Stimulated activated CD4-positive, alpha-beta T cell treated with anti-CD3 and anti-CD28 coated beads, TNF-alpha, amount 100 ng/mL, for 48 hours (primary cell): ENCODE measurements at places on chromosomes 4 and X.

GRCh38 chr4:182576601-182577289 lies 333.5 kb downstream of the TENM3 start:
- no peak for DNase-seq

- DNase-seq = no peak
These were observed 374.6 kb upstream of the SLC7A11 start for GRCh38 chr4:138616775-138617174.

DNA sequence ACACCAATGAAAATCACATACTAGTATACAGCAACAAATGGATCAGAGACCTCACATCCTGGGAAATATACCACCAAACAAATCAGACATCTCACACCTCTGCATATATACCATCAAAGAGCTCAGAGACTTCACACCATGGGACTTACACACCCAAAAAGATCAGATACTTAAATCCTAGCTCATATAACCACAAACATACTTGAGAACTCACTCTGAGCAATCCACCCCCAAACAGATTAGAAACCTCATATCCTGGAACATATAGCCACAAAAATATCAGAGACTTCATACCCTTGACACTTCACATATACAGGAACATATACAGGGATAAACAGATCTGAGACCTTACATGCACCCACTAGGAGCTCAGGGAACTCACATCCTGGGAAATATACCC lies 32.1 kb downstream of the SUV39H1 start:
- DNase-seq = no peak

- DNase-seq = no peak
These were observed 124.9 kb downstream of the PTTG2 start for GRCh38 chr4:38084877-38085711.

DNA sequence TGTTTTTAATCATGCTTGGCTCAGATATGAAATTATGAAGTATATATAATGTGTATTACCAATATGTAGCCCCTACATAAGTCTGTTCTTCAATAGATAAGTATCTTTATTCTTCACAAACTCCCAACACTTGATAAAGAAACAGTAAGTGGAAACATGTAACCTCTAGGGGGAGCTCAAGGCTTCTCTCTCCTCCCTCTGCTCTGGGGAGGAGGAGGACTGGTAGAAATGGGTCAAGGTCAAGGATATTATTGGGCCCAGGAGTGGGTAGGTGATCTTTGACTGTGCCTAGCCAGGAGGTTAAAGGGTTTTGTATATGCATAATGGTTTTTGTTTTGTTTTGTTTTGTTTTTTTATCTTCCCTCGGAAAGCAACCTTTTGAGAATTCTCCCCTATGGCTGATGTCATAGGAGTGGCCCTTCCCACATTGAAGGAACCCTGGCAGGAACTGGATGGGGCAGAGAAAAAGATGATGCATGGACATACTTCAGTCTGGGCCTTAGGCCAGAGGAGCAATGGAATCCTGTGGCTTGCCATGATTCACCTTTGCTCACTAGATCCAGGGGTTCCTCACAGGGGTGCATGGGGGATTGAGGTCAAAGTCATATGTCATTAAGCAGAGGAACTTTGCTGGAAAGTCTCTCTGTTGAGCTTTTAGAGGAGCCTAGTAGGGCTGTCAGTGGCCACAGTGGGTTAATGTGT lies 460.3 kb downstream of the MID1IP1 start:
- DNase-seq = no peak

- DNase-seq = no peak
These were observed 289.0 kb downstream of the STIM2 start for GRCh38 chr4:27149541-27150212.

DNA sequence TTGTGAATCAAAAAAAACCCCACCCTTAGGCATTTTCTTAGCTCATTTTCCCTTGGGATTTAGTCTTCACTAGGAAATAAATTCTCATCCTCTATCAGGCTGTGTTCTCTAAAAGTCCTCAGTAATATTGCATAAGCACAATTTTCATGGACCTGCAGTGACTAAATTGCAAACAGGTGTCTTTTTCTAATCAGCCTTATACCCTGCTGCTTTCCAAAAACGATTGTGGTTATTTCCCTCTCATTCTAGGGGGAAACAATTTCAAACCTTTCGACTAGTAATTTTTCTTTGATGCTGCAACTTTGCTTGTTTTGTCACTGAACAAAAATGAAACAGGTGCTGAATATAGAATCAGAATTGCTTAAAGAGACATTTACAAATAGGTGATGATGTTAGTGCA lies 549.9 kb downstream of the PDHA2 start:
- DNase-seq = no peak

- no peak for DNase-seq
These were observed 275.4 kb downstream of the ARHGAP10 start for GRCh38 chr4:148007314-148007760.

- no peak for DNase-seq
These were observed 16.1 kb downstream of the IQCM start for GRCh38 chr4:149799546-149799945.

DNA sequence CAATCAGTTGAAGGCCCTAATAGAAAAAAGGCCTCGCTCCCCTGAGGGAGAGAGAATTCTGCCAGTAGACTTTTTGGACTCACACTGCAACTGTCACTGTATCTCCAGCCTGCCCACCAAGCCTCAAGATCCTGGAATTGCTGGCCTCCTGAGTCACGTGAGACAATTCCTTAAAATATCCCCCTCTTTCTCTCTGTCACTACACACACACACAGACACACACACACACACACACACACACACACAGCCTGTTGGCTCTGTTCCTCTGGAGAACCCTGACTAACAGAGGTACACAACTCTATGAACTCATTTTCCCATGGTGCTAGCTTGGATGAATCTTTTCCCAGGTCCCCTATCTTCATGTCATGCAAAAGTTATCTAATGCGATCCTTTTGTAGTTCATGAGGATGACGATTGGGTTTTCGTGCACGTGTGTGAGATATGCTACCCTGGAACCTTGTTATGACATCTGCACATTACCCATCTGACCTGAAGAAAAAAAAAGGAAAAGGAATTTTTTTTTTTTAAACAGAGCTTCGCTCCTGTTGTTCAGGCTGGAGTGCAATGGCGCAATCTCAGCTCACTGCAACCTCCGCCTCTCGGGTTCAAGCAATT lies 13.7 kb downstream of the CLRN2 start:
- no peak for DNase-seq

- no peak for DNase-seq
These were observed 1.3 kb downstream of the NAF1 start for GRCh38 chr4:163165217-163166017.

GRCh38 chr4:31714238-31714637 lies 994.1 kb downstream of the PCDH7 start:
- no peak for DNase-seq

GRCh38 chr4:179626687-179627086 lies 2184.4 kb upstream of the AGA start:
- DNase-seq = no peak

- DNase-seq = no peak
These were observed 174.3 kb upstream of the TENM3 start for GRCh38 chr4:182068920-182069319.
